ENCODE measurements at places on chromosomes 5 and 9.
A peak's percentile ranks its signal among the peaks of the same experiment; 100 is the strongest.

GRCh38 chr9:74497748-74498620 is 849 bp downstream of the RORB start:
- ATAC-seq, result no peak

GRCh38 chr9:74275872-74276508 is 221.1 kb upstream of the RORB start:
- ATAC-seq, result no peak

- peak; percentile 65 for ATAC-seq
Observed at GRCh38 chr5:157993986-157994691, 135.2 kb upstream of the CLINT1 start.

GRCh38 chr5:82111191-82111590 is 139.4 kb downstream of the ATG10 start:
- no peak for ATAC-seq

DNA sequence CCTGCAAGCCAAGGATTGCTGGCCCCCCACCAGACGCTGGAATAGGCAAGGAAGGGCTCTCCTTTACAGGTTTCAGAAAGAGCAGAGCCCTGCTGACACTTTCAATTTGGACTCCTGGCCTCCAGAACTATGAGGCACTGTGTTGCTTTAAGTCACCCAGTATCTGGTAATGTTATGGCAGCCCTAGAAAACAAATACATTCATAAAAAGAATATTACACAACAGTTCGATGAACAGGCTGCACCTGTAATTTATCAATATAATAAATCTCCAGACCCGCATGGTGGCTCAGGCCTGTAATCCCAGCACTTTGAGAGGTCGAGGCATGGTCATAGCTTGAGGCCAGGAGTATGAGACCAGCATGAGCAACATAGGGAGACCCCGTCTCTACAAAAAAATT is 7.5 kb downstream of the CMBL start:
- no peak for ATAC-seq

DNA sequence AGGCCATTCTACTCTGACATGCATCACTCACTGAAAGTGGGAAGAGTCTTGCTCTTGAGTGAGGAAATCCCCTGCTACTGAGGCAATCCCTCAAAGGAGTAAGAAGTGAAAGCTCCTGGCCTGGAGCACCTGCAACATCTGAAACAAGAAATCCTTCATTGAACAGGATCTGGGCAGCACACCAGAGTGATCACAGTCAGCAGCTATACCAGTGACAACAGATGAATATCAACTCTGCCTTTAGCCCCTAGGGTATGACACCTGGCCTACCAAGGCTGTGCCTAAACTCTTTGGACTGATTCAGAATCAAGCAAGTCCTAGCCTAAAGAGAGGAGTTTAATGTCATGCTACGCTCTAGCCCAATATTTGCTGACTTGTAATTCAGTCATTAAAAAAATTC is 156.2 kb upstream of the CCDC152 start:
- no peak for ATAC-seq

DNA sequence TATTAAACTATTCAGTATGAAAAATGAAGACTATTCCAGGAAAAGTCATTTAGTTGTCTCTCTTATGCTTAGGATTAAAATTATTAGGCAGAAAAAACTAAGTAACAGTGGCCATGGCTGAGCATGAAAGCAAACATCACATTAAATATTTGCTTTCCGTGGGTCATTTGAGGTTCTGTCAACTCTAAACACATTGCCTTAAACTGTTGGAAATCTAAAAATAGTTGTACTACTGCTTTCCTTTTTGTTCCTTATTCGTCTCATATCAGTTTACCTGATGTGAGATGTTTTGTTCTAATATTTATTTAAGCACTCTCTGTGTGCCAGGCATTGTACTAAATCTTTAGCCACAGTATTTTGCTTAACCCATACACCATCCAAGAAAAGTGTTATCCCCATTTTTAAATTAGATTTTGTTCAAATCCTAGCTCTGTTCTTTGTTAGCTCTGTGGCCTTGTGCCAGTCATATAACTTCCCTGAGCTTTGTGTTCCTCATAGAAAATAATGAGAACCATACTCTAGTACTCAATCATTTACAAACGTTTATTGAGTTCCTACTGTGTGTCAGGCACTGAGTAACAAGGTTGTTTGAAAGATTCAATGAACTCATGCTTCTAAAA is 18.7 kb upstream of the ZNF608 start:
- ATAC-seq, result no peak

DNA sequence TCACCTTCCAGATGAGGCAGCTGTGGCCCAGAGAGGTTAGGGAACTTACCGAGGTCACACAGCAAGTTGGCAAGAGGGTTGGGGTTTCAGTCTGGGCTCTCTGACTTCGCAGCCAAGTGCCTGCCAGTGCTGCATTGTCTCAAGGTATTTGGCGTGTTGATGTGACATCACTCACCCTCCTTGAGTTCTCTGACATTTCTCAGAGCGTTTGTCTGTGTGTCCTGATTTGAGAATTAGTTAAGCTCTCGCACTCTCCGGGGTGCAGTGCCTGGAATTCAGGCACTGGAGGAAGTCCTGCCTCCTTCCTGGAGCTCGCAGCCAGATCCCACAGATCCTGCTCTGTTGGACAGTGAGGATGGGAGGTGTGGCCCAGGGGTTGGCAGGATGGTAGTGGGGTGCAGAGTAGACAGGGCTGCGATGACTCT is 25.7 kb downstream of the WWC1 start:
- no peak for ATAC-seq

DNA sequence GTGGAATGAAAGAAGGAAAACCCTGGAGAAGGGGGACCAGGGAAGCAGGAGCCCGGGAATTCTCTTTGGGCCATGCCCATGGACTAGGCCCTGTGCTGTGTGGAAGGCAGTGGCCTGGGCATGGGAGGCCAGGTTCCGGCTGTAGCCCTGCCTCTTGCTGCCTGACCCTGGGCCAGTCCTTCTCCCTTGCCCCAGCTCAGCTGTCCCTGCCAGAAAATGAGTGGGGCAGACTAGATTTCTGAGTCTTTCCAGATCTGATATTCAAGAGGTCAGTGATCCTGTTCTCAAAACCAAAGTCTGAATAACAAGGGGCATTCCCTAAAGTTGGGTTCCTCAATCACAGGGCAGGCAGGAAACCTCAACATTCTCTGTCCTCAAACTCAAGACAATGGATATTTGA is 24.8 kb upstream of the CORO2A start:
- ATAC-seq, result no peak

DNA sequence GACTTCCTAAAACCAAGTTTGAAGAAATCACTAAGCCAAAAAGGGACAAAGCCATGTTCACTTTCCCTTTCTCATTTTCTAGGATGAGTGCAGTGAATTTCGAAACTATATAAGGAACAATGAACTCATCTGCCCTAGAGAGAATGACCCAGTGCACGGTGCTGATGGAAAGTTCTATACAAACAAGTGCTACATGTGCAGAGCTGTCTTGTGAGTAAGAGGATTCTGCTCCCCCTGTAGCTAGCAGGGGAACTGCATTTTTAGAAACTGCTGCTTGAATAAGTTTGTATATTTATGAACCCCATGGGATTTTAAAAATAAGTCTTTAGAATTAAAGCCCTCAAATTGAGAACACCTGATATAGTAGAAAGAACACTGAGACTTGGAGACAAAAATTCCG is 42.7 kb upstream of the SPINK14 start:
- no peak for ATAC-seq

GRCh38 chr5:172173564-172174153 is 14.4 kb downstream of the STK10 start:
- peak; percentile 31 for ATAC-seq

DNA sequence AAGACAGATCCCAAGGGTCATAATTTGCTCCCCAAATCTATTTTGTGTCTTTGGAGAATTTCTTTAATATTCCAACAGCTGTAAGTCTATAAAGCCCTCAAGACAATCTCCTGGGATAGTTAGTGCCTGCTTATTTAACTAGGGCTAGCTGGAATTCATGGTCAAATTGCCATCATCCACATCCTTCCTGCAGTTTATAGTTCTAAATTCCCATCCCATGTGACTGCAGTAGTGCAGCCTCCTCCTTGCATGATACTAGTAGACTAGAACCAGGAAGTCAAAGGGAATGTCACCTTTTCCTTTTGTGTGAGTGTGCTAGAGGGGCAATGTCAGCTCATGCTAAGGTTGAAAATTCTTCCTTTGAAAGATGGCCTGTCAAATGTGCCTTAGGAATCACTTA is 214.8 kb upstream of the PIK3R1 start:
- no peak for ATAC-seq

DNA sequence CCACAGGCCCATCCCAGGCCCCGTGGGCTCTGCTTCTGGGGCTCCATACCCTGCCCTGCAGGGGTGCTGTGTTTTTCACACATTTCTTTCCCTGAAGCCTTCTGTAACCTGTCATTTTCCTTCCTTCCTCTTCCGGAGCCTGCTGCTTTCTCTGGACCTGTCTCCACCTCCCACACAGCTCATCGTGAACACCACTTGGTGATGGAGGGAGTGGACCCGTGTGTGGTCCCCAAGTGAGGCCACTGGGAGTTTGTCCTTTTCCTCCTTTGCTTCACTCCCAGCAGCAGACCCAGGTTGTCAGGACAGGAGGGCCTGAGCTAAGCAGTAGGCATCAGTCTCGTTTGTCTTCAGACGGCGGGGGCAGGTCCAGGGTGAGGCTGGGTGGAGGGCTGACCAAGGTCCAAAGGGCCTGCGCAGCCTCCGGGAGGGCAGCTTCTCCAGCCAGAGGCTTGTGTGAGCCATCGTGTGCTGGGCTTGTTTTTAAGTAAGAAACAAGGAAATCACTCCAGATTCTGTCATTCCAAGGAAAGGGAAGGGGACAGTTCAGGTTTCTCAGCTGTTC is 5.8 kb upstream of the POMT1 start:
- no peak for ATAC-seq

GRCh38 chr5:93209476-93209875 is 371.5 kb downstream of the NR2F1-AS1 start:
- no peak for ATAC-seq

GRCh38 chr9:76023715-76024195 is 133.3 kb downstream of the PCSK5 start:
- ATAC-seq, result peak; percentile 87

DNA sequence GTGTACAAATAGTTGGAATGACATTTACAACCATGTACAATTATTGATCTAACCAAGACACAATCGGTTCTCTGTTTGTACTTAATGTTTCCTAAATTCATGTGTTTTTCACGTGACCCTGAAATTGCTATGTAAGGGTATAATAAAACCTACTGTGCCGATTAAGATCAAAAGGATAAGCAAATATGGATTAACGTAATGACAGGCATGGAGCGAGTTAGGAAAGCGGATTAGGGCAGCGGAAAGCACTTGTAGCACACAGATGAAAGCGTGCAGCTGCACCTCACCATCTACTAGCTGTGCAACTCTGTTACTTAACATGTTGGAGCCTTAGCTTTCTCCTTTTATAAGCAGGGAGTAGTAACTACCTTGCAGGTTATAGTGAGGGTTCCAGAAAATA is 38.3 kb upstream of the ZFYVE16 start:
- ATAC-seq, result no peak

GRCh38 chr9:25542319-25542718 is 135.9 kb downstream of the TUSC1 start:
- ATAC-seq, result no peak

DNA sequence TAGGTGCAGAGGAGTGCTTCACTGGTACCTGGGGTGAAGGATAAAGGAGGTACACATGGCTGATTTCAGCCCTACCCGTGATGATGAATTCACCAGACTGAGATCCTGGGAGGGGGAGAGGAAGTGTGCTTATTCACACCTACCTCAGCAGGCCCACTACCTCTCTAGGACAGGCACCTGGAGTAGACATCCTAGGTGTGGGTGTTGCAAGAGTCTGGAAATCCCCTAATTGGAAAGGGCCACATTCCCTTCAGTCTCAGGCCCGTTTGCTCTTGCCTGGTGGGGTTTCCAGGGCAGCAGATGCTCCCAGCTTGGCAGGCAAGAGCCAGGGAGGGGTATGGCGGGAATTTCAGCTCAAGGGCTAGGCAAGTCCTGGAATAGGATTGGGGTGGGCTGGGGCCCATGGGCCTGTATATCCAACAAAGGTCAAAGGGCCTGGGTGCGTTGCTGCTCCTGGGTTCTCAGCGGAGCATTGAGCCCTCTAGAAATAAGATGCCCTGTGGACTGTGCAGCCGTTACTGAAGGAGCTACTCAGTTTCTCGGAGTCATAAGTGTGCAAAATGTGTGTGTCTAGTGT is 5.8 kb upstream of the CCL21 start:
- no peak for ATAC-seq

- no peak for ATAC-seq
Observed at GRCh38 chr5:169748174-169748573, 111.1 kb downstream of the DOCK2 start.

DNA sequence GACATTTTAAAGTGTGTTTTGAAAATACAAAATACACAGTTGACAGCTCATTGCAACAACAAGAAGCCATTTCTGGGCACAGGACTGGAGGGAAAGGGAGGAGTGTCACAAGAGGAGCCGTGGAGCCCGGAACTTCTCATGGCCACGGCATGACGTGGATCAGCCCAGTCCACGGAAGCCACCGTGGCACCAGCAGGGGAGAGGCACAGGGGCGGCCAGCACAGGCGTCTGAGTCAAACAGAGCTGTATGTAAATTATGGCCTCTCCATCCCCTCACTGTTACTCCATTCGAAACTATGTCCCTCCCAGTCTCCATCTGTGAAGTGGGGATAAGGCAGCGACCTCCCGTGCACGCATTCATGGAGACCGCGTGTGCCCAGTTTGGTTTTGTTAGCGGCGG is 165.6 kb upstream of the IRX2 start:
- no peak for ATAC-seq

GRCh38 chr5:114324282-114324681 is 37.6 kb upstream of the KCNN2 start:
- no peak for ATAC-seq

- ATAC-seq, result no peak
Observed at GRCh38 chr5:115559524-115559923, 14.9 kb upstream of the FEM1C start.

GRCh38 chr5:80370390-80370789 is 37.5 kb upstream of the ZFYVE16 start:
- ATAC-seq, result no peak

DNA sequence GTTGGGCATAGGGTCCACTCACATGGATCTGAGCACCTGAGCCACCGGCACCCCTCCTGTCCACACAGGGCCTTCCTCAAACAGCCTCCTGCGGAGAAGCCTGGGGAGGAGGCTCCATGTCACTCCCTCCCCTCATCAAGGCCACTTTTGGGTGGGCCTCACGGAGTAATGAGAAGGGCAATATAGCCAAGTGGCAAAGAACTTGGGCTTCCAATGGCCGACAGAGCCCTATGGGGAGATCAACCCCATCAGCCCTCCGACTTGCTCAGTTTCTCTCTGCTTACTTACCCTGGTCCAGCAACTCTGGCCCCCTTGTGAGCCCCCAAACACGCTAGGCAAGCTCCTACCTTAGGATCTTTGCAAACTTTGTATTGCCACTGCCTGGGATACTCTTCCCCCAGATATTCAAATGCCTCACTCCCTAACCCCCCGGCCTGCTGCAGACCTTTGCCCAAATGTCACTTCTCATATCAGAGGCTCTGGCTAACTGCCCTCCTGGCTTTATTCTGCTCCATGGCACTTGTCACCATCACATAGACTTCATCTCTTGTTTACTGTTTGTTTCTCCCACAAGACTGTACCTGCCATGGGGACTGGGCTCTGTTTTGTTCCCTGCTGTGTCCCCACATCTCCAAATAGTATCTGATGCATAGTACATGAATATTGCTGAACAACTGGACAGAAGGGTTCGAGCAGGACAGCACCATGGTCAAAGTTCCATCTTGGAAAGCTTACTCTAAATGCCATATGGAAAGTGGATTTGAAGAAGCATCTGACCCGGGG is 220.8 kb downstream of the FSTL4 start:
- ATAC-seq, result no peak
